GM23248 (cell line): ENCODE measurements at places on chromosomes 5 and 9. TPM values are rescaled to one million over a fixed set of nuclear protein-coding genes. Genes with fewer than 3 reads are reported as not detected.
A peak's percentile ranks its signal among the peaks of the same experiment; 100 is the strongest.

GRCh38 chr5:42877431-42877830 lies 65.7 kb upstream of the SELENOP start:
- no peak for DNase-seq

- DNase-seq, result peak; percentile 8
These were observed 99.5 kb downstream of the PAX5 start for GRCh38 chr9:36934478-36935065.

GRCh38 chr5:10856683-10857337 lies 95.8 kb upstream of the DAP start:
- DNase-seq, result peak; percentile 67

GRCh38 chr9:75648034-75648433 lies 242.4 kb upstream of the PCSK5 start:
- DNase-seq, result no peak

GRCh38 chr5:77437194-77437593 lies 54.9 kb downstream of the WDR41 start:
- no peak for DNase-seq

- no peak for DNase-seq
These were observed 102.5 kb upstream of the ADAMTS16 start for GRCh38 chr5:5037674-5038073.

The PRRT1B gene
- total RNA-seq, result not detected in 2 replicates

- no peak for DNase-seq
These were observed 84.7 kb downstream of the PLCXD3 start for GRCh38 chr5:41425736-41426135.

The DMRT1 gene
- total RNA-seq, result not detected in 2 replicates

DNA sequence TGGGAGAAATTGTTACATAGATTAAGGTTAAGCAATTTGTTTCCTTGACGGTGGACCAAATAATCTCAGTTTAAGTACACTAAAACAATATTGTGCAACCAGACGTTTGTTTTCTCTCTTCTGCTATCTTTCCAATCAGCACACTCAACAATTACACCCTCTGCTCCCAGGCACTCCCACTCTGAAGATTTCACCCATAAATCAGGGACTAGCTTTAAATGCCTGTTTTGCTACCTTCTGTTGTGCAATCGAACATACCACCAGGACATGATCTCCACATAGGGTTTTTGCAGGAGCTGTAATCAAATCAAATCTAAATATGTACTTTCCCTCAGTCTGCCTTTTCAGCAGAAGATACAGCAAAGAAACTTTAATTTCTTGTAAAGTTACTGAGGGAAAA lies 405.8 kb upstream of the TLE4 start:
- peak; percentile 27 for DNase-seq

DNA sequence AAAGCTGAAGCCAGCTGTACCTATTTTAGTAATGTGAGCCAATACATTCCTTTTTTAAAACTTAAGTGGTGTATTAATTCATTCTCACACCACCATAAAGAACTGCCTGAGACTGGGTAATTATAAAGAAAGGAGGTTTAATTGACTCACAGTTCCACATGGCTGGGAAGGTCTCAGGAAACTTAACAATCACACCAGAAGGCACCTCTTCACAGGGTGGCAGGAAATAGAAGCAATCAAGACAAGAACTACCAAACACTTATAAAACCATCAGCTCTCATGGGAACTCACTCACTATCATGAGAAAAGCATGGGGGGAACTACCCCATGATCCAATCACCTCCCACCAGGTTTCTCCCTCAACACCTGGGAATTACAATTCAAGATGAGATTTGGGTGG lies 21.0 kb downstream of the ESM1 start:
- DNase-seq, result no peak

The SLC4A9 gene
- total RNA-seq, result not detected in 2 replicates

GRCh38 chr5:180668835-180669596 lies 19.6 kb upstream of the FLT4 start:
- no peak for DNase-seq

DNA sequence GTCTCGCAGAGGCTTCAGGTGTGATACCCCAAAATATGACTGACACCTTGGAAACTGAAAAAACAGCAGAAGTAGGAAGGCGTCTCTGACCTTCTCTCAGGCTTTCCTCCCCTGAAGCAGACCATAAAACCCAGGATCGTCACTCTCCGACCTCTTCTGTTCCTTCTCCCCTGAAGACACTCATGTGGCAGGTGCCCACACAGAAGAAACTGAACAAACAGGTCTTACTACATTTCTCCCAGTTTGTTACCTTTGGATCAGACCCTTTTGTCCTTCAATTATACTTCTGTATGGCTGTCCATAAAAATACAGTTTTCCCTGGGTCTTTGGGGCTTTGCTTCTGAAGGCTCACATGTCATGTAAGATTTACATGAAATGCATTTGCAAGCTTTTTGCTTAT lies 10.3 kb upstream of the PRUNE2 start:
- DNase-seq, result no peak

GRCh38 chr5:139747583-139748504 lies 47.8 kb upstream of the PSD2 start:
- peak; percentile 86 for DNase-seq

The MARCHF11 gene
- total RNA-seq, result not detected in 2 replicates

GRCh38 chr9:93950619-93951601 lies 4.2 kb downstream of the BARX1 start:
- DNase-seq, result peak; percentile 59

The GRM6 gene
- not detected in 2 replicates for total RNA-seq
